ENCODE measurements at places on chromosomes 4 and X.

- DNase-seq, result peak; percentile 38
Measured at GRCh38 chr4:16227462-16227868, 1.2 kb upstream of the TAPT1 start.

DNA sequence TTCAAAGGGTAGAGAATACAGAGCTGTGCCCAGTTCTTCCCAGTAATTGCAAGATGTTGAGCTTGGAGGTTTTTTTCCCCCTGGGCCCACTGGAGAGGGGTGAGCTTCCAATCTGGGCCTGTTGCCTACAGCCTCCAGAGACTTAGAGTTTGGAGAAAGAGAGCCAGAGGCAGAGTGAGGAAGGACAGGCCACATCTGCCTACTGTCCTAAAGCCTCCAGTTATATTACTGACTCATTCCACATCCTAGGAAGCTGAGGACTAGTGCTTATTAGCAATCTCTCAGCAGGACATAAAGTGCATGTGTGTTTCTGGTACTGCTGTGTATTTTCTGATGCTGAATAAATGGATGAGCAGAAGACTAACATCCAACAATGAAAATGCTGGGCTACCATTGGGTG lies 181.0 kb upstream of the MAMLD1 start:
- DNase-seq, result no peak

DNA sequence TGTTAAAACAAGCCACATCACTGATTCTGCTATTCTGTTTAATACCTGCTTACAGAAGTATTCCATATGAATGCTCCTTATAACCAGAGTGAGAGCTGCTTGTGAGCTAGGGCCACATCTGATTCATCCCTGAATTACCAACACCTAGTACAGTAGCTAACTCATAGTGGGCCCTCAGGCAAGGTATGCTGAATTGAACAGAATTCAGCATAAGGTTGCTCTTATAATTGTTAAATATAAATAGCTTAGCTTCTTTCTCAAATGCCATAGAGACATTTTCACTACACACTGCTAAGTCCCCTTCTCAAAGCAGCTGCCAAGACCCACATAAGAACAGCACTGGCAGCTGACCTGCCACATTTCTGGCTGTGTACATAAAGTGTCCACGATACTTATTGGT lies 27.0 kb upstream of the MCF2 start:
- no peak for DNase-seq

- no peak for DNase-seq
Measured at GRCh38 chrX:150736475-150736874, 43.3 kb downstream of the MTMR1 start.

DNA sequence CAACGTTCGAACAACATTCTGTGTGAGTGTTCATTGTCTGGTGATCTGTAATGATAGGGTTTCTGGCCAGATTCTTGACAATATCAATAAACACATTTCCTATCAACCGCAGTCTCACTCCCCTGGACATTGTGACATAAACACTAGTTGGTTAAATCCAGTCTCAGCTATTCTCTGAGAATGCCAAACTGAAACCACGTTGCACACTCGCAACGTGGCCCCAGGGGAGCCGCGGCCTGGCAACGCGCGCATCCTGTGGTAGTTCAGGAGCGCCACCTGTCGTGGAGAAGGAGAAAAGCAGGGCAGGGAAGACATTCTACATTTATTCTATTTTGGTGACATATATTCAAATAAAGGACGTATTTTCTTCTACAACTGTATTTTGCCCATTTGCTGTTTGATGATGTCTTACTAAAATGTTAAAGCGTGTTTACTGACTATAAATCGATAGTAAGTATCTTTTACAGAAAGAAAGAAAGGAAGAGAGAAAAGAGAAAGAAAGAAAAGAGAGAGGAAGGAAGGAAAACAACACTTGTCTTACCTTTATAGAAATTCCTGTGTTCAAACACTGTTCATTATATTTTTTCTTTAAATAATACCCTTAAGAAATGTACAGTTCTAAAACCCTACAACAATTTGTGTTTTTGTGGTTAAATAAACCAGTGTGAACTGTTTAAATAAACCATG lies 738.3 kb upstream of the FRG1 start:
- peak; percentile 66 for DNase-seq

DNA sequence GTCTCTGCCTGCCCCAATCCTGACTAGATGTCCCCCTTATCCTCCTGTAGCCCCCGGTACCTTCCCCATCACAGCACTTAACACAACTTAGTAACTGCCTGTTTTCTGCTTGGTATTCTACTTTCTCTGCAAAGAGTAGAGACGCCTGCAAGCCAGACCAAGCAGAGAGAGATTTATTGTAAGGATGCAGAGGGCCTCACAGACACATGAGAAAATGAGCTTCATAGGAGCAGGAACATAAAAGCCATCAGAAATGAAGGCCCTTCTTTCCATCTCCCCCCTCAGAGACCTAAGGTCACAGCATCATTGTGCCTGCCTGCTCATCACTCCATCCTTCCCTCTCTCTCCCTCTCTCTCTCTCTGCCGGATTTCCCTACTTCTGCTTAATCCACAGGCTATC lies 305.7 kb upstream of the NOCT start:
- DNase-seq, result no peak

GRCh38 chrX:24221872-24222271 lies 72.3 kb downstream of the ZFX start:
- DNase-seq, result no peak

GRCh38 chr4:38082424-38083385 lies 122.5 kb downstream of the PTTG2 start:
- DNase-seq, result no peak

DNA sequence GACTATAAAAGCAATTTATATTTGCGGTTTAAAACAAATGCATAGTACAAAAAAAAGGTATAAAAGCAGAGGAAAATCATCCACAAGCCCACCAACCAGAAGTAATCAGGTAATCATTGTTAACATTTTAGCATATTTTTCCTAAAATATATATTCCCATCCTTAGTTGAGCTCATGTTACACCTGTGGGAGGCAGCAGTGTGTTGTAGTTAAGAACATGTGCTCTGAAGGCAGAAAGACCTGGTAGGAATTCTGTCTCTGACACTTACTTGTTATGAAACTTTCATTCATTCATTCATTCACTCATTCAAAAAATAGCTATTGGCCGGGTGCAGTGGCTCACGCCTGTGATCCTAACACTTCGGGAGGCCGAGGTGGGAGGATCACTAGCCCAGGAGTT lies 15.4 kb upstream of the CDKL5 start:
- DNase-seq, result peak; percentile 36

DNA sequence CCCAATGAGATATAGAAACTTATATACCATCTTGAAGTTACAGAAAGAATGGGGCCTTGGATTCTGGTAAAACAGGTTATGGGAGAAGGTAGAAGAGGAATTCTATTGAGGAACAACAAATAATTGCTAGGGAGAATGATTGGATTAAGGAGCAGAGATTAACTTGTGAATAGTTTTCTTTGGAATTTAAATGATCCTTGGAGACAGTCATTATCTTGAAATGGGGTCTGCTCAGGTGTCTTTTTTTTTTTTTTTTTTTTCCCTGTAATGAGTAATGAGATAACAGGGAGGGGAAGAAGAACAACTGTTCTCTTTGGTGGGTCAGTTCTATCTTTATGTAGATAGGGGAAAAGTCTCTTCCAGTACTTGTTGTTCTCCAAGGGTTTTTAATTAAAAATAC lies 1406.0 kb downstream of the RPA4 start:
- DNase-seq, result peak; percentile 68

DNA sequence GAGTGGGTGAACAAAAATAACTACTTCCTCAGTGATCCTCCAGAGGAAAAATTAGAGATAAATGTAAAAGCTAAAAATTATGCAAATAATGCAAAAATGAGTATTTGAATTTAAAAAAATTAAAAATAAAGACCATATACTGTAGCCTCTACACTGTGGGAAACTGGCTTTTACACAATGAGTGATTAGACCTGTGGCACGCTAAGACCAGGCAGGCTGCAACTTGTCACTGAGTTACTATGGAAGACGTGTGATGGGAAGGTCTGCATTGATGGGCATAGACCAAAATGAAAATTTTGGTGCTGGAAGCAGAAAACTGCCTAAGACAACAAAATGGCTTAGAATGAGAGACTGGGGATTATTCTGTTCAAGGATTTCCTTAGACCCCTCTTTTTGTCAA lies 30.2 kb downstream of the BTC start:
- no peak for DNase-seq

DNA sequence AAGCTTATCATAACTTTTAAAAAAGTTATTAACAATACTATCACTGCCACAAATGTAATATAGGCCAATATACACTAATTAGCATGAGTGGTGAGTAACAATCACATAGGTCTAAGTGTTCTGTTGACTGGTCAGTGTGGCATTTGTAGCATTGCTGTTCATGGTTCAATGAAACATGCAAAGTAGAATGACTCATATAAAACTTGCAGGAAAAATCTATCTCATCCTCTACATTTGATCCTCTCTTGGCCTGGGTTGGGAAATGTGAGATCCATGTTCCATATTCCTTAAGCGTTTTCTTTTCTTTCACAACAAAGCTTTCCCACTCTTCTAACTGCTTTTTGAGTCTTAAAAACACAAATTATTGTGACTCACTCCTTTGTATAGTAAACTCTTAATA lies 1418.7 kb downstream of the FSTL5 start:
- no peak for DNase-seq

GRCh38 chr4:176437756-176438155 lies 118.0 kb downstream of the SPCS3 start:
- no peak for DNase-seq

DNA sequence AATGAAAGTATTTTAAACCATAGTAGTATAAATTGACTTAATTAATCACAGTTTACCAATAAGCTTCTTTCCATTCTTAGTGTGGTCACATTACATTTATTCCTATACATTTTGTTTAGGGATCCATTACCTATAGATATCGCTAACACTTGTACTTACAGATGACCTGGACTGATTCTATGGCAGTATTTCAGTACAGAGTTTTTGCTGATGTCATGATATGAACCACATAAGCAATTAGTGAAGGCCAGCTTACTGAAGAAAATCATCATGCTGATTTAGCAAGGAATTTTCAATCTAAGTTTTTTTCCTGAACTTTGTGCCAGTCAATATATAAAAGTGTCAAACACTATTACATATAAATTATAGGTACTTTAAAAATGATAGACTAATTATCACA lies 113.4 kb upstream of the HPGD start:
- no peak for DNase-seq

DNA sequence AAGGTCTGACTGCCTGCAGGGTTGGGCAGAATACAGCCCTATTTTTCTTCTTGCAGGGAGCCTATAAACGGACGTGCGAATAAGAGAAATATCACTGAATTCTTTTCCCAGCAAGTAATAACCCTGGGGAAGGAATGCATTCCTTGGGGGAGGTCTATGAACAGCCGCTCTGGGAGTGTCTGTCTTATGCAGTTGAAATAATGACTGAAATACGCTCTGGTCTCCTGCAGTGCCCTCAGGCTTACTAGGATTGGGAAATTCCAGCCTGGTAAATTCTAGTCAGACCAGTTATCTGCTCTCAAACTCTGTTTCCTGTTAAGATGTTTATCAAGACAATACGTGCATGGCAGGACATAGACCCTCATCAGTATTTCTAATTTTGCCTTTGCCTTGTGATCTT lies 72.1 kb upstream of the FAM241A start:
- no peak for DNase-seq

DNA sequence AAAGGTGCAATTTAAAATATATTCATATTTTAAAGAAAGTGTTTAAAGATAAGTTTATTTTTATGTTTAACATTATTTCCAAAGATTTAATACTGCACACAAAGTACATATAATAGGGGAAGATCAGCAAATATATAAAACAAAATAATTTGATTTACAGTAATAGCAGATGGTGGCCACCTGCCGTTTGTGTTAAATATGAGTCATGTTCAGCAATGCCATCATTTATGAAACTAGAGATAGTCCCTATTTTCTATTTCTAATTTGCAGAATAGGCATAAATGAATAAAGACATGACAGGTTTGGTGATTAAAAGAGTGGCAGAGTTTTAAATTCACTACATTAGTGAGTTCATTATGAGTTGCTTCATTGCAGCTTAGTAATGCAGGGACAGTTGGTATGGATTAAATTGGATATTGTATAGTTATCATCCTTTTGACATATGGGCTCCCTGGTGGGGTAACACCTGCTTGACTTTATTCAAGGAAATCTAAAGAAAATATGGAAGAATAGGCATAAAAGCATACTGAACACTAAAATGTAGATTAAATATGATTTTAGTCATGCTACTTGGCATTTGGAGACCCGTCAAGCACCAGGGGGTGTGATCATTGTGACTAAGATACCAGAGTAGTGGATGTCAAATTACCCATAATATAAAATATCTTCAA lies 78.8 kb upstream of the BANK1 start:
- no peak for DNase-seq

DNA sequence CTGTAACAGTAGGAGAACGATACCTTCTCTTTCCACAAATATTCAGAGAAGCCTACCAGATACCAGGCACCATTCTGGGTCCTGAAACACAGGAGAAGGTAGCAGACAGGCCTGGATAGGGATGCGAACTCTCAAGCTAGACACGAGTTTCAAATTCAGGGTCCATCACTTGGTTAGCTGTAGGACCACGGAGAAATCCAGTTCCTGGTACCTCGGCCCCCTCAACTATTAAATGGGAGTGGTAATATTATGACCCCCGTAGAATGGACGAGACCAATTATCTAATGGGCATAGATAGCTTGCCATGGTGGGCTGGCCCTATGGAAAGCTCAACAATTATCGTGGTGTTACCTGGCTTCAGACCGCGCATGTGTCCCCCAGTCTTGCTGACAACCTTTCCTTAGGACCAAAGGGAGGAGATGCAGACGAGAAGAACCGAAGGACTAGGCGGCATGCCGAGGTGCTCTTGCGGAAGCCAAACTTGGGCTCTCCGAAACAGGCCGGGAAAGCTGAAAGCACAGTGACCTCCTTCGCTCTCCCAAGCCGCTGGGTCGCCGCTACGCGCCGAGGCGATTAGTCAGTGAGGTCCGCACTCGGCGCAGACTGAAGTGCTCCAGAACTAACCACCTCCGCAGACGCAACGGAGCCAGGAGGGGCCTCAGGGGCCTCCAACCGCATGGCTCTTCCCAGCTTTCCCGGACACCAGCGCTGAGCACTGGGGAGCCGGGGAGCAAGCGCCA lies 19.6 kb downstream of the NKX3-2 start:
- DNase-seq, result no peak

DNA sequence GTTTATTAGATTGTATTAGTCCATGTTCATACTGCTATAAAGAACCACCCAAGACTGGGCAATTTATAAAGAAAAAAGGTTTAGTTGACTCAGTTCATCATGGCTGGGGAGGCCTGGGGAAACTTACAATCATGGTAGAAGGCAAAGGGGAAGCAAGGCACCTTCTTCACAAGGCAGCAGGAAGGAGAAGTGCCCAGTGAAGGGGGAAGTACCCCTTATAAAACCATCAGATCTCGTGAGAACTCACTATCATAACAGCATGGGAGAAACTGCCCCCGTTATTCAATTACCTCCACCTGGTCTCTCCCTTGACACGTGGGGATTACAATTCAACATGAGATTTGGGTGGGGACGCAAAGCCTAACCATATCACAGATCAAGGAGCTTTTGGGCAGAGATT lies 8.1 kb upstream of the HSD17B13 start:
- no peak for DNase-seq
